Caudate nucleus (tissue), 63 donors: ENCODE measurements at places on chromosomes 16 and 17.

GRCh38 chr17:79090443-79091225 lies 16.0 kb downstream of the ENGASE start:
- DNase-seq = no peak

GRCh38 chr17:58097384-58098088 lies 14.3 kb downstream of the DYNLL2 start:
- DNase-seq = no peak

GRCh38 chr17:9228408-9229159 lies 207.3 kb downstream of the NTN1 start:
- DNase-seq = no peak

- no peak for DNase-seq
Observed at GRCh38 chr17:6682339-6682738, 30.8 kb downstream of the C17orf100 start.

GRCh38 chr17:59617156-59617732 lies 2.5 kb upstream of the CLTC start:
- no peak for DNase-seq

GRCh38 chr16:67114793-67115192 lies 5.1 kb downstream of the PHAF1 start:
- DNase-seq = no peak

GRCh38 chr16:78060295-78060694 lies 37.9 kb downstream of the CLEC3A start:
- no peak for DNase-seq

DNA sequence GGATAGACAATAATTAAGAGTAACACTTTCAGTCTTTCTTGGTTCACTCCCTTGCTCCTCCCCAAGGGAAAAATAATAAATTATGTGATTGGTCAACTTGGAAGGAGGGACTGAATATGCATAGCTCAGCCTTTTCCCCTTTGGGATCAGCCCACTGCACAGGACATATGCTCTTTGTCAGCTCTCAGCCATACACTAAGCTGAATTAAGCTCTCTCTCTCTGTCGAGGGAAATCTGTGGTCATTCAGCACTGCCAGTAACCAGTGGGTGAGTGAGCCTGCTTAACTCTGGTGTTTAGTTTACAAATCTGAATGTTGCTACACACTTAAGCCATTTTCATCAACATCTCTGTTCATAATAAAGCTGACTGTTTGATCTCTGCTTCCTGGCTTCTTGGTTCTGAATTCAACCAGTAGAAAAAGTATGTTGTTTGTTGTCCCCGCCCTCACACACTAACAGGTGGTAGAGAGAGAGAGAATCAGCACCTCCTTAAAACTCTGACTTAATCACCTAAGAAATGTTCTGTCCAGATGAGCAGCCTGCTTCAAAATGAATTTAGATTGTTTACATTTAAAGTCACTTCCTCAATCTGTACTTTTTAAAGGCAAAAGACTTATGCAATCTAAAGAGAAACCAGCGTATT lies 102.3 kb upstream of the C17orf78 start:
- DNase-seq = no peak

DNA sequence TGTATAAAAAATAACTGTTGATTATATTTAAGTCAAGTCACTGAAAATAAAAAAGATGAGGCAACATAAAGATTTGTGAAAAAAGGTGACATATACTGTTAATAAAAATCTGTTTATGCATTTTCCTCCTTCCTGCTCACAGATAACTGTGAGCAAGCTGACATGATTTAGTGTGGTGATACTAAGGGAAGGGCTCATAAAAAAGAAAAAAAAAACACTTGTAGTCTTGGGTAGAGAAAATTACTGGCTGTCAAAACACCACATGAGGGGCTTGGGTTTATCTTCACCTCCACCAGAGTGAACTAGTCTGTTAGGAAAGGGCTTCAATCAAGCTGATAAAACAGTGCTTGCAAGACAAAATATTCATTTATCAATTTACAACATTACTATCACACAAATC lies 247.6 kb downstream of the CNTNAP4 start:
- DNase-seq = no peak

GRCh38 chr16:65988024-65988595 lies 378.4 kb upstream of the CDH5 start:
- no peak for DNase-seq

- DNase-seq = no peak
Observed at GRCh38 chr17:75551266-75551665, 25.8 kb downstream of the LLGL2 start.

- DNase-seq = no peak
Observed at GRCh38 chr16:54479546-54479945, 193.0 kb upstream of the IRX3 start.

GRCh38 chr17:45953561-45953960 lies 45.5 kb upstream of the STH start:
- DNase-seq = no peak

DNA sequence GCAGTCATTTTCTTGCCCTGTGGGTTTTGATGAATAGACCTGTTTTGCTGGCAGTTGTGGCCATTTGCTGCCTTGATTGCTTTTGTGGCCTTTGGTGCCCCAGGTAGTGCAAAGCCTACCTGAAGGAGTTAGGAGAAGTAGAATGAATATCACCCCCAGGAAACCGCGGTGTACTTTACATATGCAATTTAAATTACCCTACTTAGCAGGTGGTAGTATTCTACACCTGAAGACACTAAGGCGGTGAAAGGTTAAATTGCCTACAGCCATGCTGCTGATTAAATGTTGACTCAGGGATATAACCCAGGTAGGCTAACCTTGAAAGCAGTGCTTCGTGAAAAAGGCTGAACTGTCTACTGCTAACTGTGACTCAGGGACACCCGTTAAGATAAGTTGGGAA lies 27.2 kb upstream of the WWOX start:
- DNase-seq = no peak

GRCh38 chr17:82399041-82399441 lies 19.1 kb upstream of the HEXD start:
- no peak for DNase-seq

- DNase-seq = no peak
Observed at GRCh38 chr16:13992322-13992721, 72.4 kb downstream of the ERCC4 start.

DNA sequence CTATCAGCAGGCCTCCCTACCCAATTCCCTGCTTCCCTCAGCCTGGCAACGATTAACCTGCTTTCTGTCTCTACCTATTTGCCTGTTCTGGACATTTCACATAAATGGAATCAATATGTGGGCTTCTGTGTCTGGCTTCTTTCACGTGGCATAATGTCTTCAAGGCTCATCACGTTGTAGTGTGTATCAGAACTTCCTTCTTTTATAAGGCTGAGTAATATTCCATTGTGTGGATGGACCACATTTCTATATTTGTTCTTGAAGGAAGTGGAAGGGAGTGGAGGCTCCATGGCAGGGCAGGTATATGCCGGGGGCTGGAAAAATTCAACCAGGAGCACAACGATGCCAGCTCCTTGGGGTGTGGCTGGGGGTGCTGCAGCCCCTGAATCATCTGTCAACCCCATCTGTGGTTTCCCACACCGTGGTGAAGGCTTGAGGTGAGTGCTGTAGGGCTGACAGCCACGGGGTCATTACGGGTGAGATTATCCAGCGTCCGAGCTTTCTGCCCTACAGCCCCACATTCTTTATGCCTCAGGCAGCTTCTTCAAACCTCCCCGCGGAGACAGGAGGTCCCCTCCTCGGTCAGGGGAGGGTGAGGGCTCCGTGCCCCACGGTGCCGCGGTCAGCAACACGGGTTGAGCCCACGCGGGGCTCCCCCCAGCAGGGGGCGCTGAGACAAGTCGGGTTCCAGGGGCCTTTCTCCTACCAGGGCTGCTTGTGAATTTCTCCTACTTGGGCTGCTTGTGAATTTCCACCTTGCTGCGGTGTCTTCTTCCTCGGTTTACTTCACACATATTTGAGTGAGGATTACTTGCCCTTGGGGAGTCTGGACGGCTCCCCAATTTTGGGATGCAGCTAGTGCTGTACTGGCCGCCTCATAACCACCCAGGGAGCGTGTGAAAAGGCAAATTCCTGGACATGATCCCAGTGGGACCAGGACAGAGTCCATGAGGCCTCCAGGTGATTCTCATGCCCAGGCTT lies 18.3 kb upstream of the WFIKKN2 start:
- no peak for DNase-seq

DNA sequence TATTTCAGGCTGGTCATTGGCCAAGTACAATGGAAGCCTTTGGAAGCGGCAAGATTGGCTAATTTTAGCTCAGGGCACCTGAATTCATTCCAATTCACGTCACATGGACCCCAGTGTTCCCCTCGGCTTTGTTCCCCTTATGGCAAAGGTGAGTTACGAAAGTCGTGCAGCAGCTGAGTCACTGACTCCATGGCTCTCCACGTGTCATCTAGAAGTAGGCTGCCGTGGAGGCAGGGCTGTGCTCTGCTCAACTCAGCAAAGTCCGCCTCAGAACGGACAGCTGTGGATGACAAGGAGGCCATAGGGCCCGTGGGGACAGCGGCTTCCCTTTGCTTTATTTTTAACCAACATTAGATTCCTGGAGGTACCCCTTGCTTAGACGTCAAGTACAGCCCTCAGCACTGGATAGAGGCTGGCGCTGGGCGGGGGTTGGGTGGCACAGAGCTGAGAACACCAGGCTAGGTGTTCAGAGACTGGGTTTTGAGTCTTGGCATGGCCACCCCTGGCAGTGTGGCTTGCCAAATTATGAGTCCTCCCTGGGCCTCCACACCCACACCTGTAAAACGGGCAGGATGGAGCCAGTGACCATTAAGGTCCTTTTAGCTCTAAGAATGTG lies 23.6 kb downstream of the ADAD2 start:
- DNase-seq = no peak

DNA sequence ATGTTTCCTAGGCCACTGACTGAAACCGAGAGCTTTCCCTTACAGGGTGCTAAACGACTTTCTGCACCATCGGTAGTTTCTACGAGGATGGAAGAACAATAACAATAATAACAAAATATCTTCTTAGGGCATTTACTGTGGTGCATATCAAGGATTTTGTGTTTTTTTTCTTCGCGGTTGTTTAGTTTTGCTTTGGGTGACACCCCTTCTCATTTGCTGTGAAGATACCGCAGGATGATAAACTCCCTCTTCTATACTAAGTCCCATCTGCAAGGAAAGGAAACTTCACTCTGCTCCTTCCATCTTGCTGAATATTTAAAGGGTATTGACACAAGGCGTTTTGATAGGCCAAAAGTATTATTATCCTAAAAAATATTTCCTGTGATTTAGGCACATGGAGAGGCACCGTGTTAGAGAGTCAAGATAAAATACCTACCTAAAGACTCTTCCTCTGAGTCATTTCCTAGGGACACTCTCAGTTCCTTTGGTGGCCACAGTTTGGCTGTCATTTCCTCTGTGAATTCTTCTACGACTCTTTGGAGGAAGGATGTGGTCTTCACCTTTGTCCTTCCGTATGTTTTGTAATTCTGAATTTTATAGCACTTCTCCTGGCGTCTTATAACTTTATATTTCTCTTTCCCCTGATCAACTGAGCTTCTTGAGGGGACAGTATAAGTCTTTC lies 318.8 kb downstream of the CDH13 start:
- DNase-seq = no peak

DNA sequence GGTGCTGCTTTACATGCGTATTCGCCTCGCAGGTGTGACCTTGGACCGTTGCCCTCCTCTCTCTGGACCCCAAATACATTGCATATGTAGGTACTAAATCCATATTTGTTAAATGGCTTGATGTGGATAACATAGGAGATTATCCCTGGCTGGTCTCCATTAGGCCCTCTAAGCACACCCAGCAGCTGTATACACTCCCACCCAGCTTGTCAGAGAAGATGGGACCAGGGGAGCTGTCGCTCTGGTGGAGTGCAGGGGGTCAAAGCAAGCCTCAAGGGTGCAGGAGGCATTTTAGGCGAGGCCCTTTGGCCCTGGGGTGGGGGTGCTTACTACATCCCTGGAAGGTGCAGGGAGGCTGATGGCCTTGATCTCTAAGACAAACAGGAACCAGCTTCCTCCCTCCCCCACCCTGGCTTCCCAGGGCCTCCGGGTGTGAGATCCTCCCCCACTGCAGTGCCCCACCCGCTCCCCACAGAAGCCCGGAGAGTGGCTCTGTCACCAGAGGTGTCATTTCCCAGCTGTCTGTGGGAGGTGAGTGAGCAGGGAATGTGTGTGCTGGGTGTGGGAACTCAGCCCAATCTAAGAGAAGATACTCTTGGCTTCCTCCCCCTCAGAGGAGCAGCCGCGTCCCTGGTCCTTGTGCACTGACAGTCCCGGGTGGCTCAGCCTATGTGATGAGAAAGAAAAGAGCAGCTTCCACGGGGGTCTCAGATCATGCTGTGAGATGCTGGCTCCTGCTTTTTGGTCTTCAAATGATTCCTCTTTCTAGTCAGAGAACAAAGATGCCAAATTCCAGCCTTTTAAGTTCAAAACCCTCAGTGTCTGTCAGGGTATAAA lies 1.4 kb upstream of the VAMP2 start:
- DNase-seq = peak; percentile 60

- DNase-seq = peak; percentile 59
Observed at GRCh38 chr17:34579017-34579946, at the start of gene TMEM132E. TMEM132E (plus strand) TSS chr17:34579582; CDS start chr17:34581077, 1,495 bp downstream.

GRCh38 chr16:21228361-21228872 lies 5.1 kb upstream of the ANKS4B start:
- DNase-seq = no peak

- DNase-seq = no peak
Observed at GRCh38 chr17:81242421-81243332, 3.6 kb downstream of the NDUFAF8 start.

DNA sequence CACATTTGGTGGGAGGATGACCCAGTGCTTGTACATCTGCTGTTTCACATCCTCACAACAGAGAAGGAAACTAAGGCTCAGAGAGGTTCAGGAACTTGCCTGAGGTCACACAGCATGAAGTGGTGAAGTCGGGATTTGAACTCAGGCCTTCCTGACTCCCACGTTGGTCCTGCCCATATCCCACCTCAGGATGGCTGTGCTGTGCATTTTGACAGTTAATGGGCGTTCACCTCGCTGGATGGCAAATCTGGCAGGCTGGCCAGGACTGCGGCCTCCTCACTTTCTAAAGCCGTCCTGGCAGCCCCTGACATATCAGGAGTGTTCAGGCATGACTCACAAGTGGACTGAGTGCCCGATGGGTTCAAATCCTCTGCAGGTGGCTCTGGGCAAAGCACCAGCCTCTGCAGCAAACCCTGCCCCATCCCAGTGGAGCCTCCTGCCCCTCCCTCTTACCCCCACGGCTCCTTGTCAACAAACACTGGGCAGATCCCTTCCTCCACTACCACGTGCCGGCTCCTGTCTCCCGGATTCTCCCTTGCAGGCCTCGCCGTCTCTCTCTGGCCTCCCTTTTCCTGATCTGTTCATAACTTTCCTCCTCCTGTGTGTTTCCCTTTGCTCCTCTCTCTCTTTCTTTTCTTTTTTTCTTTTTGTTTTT lies 29.2 kb downstream of the SOCS3 start:
- DNase-seq = no peak

- no peak for DNase-seq
Observed at GRCh38 chr16:59392911-59393310, 658.8 kb upstream of the GOT2 start.
